Urinary bladder (tissue), 4 donors: ENCODE measurements at places on chromosomes 1 and 21. TPM values are rescaled to one million over a fixed set of nuclear protein-coding genes. Genes with fewer than 3 reads are reported as not detected.

GRCh38 chr1:108327534-108328466, 83.9 kb upstream of the NBPF4 start:
- no peak for DNase-seq

- DNase-seq = no peak
These were observed 38.2 kb upstream of the SLC25A33 start for GRCh38 chr1:9500756-9501754.

- no peak for DNase-seq
These were observed 36.3 kb upstream of the S1PR1 start for GRCh38 chr1:101200513-101200912.

DNA sequence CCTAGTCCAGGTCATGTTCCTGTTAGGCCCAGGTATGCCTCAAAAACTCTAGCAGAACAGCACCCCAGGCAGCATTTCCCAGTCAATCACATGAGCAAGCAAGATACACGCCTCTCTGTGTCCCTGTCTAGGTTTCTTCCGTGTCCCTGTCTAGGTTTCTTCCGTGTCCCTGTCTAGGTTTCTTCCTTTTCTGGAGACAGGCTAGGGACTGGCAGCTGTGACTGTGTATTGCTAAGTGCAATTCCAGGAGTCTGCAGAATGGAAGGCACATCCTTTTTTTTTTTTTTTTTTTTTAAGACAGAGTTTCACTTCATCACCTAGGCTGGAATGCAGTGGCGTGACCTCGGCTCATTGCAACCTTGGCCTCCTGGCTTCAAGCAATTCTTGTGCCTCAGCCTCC, 77.6 kb downstream of the SETD4 start:
- no peak for DNase-seq

DNA sequence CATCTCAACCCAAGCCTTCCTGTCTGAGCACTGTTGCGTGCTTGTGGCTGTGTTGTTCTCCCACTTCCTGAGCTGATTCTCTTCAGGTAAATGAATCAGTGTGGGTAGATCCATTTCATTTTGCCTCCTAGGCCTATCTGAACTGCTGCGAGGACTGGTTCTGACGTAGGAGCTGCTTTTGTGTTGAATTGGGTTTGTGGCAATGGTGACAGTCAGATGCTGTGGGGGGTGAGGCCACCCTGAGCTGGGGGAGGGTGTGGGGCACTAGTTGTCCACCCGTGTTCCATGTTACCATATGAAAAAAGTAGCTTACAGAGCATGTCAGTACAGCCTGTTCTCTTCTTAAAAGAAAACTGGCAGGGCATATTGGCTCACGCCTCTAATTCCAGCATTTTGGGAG, 81.5 kb downstream of the MRPS6 start:
- DNase-seq = no peak

DNA sequence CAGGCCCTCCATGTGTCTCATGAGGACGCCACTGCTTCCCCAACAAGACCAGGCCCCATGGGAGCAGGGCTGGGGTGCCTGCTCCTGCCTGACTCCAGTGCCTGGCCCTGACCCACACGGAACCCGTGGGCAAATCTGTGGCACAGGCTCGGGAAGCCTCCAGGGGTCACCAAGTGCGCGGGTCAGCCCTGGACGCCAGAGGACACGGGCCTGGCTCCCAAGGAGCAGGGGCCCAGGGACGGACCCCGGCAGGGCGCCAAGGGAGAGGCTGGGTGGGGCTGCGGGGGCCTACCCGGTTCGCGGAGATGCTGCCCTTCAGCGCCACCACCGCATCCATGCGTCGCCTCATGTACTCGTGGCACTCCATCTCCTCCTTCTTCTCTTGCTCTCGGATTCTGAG, 31.9 kb downstream of the CFAP74 start:
- DNase-seq = no peak

DNA sequence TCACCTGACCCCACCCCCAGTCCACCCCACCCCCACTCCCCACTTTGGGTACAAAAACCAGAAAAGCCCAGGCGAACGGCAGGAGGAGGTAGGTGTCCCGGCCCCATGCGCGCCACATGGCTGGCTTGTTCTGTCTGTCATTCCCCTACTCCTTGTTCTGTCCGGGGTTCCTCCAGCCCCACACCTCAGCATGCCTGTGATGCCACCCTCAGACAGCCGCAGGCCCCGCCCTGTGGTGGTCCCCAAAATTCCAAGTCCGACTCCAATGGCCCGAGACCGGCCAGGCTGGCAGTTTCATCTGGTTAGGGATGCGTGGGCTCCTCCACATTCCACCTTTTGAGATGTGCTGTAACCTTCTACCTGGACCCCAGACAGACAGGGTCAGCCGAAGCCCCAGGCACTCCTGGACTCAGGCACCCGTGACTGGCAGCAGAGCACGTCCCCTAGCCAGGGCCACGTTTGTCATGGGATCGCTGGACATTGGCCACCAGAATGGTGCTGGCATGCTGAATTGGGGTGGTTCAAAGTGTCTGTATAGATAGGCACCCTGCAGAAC, 94.4 kb downstream of the WDR4 start:
- DNase-seq = no peak

DNA sequence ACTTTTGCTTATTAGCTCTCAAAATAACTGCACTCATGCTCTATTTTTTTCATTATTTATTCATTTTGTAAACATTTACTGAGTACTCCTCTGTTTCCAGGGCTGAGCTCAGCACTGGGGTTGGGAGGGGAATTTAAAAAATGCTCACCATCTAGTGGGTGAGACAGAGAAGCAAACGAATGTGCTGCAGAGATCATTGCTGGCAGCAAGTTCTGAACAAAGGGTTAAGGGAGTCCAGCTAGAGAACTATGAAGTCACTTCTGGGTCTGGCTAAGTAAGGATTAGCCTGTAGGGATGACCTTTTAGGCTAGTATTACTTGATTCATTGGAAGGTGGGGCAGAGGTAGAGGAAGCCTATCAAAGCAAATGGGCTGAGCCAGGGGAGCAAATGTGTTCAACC, 99.1 kb upstream of the ZNF644 start:
- DNase-seq = no peak

- no peak for DNase-seq
These were observed 311.0 kb downstream of the ASTN1 start for GRCh38 chr1:176853503-176853902.

Gene CLCA4
- total RNA-seq = 38.1 TPM

Gene GSTM1
- total RNA-seq = not detected

Gene RAP1GAP
- total RNA-seq = 4.0 TPM

Gene LINGO4
- total RNA-seq = 0.16 TPM

Gene CASZ1
- 10.6 TPM for total RNA-seq

Gene LCE1D
- total RNA-seq = not detected
